Motor neuron (in vitro differentiated cells): ENCODE measurements at places on chromosomes 16 and 17.
A peak's percentile ranks its signal among the peaks of the same experiment; 100 is the strongest.

DNA sequence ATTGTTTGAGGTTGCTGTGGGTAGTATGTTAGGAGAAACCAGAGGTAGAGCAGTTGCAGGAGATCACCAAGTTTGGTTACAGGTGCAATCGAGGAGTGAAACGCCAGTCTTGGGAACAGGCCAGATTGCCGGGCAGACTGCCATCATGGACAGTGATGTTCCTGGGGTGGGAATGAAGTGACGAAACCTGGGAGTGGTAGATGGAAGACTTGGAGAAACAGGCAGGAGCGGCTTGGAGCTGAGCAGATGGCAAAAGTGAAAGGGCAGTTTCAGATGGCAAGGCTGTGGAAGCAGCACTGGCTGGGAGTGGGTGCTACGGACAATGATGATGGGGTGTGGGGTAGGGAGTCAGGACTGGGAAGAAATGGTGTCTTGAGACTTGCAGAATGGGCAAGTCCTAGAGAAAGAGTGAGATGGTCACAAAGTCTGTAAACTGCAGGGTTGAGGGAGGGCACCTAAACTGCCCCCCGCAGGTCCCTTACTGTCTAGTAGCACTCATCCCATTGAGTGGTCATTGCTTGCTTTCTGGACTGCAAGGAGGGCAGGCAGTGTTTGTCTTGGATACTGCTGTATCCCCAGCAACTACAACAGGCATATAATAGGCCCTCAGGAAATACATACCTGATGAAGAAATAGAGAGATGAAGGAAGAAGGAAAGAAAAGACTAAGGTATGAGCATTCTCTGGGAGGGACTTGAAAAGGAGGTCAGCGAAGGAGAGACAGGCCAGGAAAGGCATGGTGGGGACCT, 29.5 kb upstream of the ULK2 start:
- no peak for ATAC-seq

GRCh38 chr16:56742030-56742984, 12.4 kb downstream of the NUP93 start:
- no peak for ATAC-seq

DNA sequence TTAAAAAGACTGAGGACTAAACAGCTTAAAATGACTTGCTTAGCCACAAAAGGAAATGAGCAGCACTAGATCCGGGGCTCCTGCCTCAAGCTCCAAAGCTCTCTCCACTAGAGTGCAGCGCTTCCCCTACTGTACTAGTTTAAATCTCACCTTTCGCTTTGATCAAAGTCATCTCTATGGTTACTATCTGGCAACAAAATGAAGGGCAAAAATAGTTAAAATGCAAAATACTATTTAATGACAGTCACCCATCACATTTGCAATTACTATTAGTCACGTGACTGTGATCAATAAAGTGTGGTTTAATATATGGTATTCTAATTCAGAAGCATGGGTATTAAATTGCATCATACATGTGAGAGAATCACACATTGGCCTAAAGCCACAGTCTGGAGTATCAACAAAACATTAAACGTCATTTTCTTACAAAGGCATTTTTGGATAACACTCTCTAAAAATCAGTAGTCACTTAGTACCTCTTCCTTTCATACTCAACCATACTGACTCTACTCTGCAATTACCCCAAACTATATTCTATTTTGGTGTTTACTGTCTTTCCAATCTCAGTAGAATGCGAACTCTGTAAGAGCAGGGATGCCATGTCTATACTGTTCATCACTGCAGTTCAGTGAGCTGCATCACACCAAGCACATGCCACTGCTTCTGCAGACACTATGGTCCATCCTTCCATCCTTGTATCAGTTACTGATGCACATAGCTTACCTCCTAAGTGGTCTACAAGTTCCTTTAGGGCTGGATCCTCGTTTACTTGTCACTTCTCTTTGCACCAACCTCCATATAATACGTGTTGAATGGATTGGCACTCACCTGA, 6.2 kb downstream of the PSMD12 start:
- peak; percentile 62 for ATAC-seq

DNA sequence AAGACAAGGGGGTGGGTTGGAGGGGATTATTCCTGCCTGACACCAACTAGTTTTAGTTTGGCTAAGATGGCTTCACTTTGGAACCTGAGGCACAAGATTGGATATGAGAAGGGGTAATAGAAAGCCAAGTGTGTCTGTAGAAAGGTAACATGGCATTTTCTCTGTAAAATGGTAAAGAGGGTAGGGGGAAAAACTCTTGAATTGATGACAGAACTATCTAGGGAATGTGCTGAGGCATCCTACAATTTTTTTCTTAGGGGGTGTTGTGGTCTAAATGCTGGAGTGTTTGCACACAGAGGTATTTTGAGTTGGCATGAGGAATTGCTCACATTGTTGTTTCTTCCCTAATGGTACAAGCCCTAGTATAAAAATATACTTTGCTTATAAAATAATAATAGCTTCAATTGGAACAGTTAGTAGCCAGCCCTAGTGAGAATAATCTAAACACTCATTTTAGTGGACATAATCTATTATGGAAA, 25.8 kb downstream of the YPEL2 start:
- ATAC-seq, result no peak

DNA sequence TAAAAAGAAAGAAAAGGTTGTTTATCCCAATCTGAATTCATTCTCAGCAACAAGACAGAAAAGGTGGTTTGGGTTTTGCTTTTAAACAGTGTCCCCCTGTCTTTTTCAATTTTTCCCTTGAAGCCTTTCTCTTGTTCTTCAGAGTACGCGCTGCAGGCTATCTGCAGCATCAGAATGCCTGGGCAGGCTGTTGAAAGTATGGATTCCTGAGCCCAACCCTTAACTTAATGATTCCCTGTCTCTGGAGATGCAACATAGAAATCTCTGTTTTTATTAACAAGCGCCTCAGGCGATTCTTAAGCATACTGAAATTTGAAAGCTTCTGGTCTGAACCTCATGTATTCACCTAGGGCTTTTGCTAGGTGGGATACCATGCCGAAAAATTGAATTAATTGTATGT, 32.1 kb downstream of the DGKE start:
- ATAC-seq, result no peak

- no peak for ATAC-seq
Observed at GRCh38 chr16:9971907-9972306, 210.3 kb downstream of the GRIN2A start.

DNA sequence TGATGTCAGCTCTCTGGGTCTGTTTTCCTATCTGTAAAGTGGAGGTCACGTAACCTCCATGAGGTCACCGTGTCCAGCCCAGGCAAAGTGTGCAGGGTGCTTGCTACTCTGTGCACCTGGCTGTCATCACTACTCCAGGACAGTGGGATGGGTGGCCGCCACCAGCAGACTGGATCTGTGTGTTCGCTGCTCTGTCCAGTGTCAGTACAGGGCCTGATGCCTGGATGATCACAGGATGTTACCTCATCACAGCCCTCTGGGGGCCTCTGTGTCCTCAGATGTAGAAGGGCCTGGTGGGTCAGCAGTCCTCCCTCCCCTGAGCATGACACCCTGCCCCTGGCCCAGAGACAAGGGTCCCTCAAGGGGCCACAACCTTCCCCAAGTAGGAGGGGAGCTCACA, 80.0 kb downstream of the KCNJ18 start:
- ATAC-seq, result no peak

DNA sequence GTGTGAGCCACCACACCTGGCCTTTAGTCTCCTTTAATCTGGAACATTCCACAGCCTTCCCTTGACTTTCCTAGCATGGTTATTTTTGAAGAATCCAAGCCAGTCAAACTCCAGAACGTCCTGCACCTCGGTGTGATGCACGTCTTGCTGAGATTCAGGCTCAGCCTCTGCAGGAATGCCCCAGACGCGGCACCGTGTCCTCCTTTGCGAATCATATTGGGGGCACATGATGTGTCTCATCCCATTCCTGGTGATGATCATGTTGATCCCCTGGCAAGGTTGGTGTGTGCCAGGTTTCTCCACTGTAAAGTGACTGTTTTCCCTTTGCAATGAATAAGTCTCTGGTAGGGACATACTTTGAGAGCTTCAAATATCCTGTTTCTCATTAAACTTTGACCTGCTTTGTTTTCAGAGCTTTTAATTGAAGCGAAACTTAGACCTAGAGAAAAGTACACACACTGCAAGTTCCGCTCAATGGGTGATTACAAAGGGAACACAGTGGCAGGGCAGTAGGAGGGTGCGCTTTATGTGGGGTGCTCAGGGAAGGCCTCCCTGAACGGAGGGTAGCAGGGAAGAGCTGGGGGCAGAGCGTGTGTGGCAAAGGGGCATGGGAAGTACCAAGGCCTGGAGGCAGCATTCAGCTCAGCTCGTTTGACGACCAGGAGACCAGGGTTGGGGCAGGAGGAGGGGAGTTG, 9.6 kb upstream of the ATP2C2 start:
- ATAC-seq, result no peak

- ATAC-seq, result no peak
Observed at GRCh38 chr17:42563543-42563942, 1.6 kb downstream of the COASY start.

- peak; percentile 42 for ATAC-seq
Observed at GRCh38 chr17:72517413-72518158, 396.8 kb downstream of the SOX9 start.

GRCh38 chr17:66675273-66675990, 159.5 kb upstream of the CACNG5 start:
- ATAC-seq, result no peak

GRCh38 chr17:78985395-78985794, 5.7 kb upstream of the LGALS3BP start:
- ATAC-seq, result no peak

- peak; percentile 48 for ATAC-seq
Observed at GRCh38 chr16:50697881-50698767, 4.7 kb downstream of the NOD2 start.

GRCh38 chr16:15053904-15054303, 2.0 kb downstream of the NTAN1 start:
- no peak for ATAC-seq

- ATAC-seq, result no peak
Observed at GRCh38 chr17:74523308-74523707, 8.0 kb downstream of the CD300LB start.

DNA sequence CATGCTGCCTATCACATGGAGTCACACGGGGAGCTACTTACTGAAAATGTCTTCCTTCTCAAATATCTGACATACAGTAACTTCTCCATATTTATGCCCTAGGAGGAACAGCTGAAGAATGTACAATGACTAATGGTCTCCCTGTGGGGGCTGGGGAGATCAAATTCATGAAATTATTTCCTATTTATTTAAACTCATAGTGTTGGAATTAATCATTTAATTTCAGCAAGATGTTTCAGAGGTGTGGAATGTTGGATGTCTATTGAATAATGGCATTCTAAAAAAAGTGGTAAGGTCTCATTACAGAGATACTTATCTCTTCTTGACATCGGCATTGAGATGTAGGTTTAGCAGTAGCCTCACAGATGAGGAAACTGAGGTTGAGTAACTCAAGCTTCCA, 214.3 kb upstream of the CDH11 start:
- ATAC-seq, result no peak

GRCh38 chr17:80181431-80181830, 11.6 kb downstream of the CARD14 start:
- no peak for ATAC-seq

- no peak for ATAC-seq
Observed at GRCh38 chr17:12421646-12422306, 243.9 kb upstream of the MYOCD start.

- peak; percentile 10 for ATAC-seq
Observed at GRCh38 chr16:88910284-88911135, 44.0 kb upstream of the PABPN1L start.

DNA sequence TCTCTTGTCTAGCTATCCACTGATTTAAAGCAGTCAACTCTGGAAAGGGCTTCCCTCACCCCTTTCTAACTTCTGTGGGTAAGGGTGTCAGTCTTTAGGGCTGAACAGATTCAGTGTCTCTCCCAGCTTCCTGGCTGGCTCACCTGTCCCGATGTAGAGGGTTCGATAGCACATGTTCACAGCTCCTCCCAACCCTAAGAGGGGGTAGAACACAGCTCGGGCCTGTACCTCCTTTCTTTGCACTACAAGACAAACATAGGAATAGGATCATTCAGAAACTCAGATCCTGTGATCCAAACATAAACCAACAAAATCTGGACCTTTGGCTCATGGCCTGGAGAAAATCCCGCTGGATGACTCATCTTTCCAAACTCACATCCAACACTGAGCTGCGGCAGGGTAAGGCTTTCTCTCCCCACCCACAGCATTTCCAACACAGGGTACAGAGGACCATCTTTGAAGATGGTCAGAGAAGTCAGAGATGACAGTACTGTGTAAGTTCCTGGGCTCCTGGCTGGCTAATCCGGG, 5.8 kb upstream of the DHRS13 start:
- peak; percentile 56 for ATAC-seq

- ATAC-seq, result peak; percentile 64
Observed at GRCh38 chr17:72790190-72790589, 302.3 kb downstream of the SLC39A11 start.

DNA sequence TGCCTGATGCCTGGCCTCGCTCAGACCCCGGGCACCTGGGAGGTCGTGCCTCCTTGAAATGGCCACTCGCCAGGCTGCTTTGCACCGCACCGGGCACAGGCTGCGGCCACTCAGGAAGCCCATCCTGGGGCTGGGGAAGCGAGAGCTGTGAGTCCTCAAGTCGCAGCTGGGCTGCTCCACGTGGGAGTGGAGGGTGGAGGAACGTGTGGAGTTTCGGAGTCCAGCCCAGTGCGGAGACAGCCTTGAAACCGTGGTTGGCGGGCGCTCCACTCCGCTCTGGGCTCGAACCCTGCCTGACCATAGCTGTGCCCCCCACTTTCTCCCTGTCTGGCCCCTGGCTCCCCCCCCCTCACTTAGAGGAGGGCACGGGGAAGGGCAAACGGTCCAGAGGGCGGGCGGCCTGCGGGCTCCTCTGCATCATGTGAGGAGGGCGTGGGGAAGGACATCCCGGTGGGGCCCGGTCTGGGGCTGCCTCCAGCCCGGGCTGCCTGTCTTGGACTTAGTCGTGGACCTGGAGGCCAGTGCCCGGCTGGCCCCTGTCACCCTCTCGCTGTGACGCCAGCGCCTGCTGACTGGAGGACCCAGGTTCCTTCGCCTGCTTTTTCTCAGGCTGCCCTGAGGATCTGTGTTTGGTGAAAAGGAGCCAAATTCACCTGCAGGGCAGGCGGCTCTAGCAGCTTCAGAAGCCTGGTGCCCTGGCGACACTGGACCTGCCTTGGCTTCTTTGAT, 2.5 kb downstream of the UBE2I start:
- no peak for ATAC-seq

DNA sequence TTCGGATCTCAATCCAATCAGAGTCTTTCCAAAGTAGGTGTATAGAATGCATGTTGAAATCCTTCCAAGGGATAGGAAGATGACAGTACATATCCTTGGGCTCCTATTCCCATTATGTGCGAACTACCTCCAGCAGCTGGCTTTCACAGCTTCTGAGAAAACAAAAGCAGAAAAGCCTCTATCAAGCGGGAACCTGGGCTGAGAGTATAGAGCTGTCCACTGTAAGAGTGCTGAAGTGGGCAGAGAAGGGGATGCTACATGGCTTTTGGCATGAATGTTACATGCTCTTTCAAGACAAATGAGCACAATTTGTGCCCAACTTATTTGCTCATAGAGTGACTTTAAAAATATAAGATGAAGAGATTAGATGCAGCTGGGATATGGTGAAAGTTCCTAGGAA, 993.5 kb downstream of the CDH8 start:
- no peak for ATAC-seq

GRCh38 chr17:32936186-32936893, 8.4 kb downstream of the TMEM98 start:
- no peak for ATAC-seq
